ENCODE measurements at places on chromosomes 7 and 10. TPM values are rescaled to one million over a fixed set of nuclear protein-coding genes. Genes with fewer than 3 reads are reported as not detected.

The TAS2R3 gene
- total RNA-seq = 0.43 TPM

The LRRD1 gene
- not detected for total RNA-seq

The DUS4L gene
- total RNA-seq = 7.7 TPM

The SPDYE11 gene
- total RNA-seq = not detected

The NACAD gene
- total RNA-seq = 6.0 TPM

The ITPRID1 gene
- total RNA-seq = not detected

- no peak for DNase-seq
Observed at GRCh38 chr7:7922684-7923385, 45.8 kb upstream of the GLCCI1 start.

DNA sequence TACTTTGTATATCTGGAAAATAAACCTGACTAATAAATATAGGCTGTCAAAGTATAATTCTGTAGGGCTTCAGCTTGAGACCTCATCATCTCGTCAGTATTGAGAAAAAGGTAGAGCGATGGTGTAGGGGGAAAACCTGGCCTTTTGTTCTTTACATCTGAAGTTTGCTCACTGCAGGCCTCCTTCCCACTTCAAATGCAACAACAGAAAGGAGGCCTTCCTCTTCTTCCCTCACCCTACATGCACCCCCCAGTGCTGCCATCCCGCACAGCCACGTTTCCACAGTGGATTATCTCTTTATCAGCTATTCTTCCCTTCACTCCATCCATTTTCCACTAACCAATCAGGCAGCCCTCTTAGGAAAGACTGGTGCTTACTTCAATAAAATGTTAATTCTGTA is 112.3 kb downstream of the VTI1A start:
- no peak for DNase-seq

DNA sequence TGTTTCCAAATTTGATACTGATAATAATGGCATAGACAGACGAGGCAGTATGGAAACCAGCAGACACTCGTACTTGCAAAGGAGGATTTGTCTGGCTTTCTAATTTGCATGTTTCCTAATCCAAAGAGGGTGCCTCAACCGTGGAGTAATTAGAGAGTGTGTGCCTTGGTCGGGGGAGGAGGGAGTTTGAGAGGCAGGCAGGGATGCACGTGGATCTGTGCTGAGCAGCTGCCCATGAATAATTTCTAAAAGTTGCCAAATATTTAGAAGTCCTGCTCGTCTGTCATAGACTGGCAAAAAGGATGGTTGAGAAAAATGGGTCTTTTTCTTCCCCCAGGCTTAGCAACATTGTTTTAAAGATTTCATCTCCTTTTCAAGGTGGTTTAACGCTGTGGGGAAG is 69.4 kb downstream of the PTPRE start:
- no peak for DNase-seq

DNA sequence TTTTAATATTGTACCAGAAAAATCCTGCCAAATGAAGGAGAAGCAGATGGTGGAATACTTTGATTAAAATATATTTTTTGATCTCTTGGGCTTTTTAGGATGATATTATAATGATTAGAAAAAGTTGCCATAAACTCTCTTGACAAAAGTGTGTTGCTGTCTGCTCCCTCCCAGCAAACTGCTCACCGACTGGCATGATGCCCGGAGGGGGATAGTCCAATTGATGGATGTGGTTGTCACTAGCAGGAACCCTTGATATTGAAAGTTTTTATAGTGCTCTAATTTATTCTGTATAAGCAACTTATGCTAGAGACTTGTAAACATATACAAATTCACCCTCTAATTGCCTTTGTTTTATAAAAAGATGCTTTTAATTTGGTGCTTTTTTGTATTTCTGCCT is 114.0 kb downstream of the DNAH11 start:
- no peak for DNase-seq

GRCh38 chr10:62424026-62424425 is 49.9 kb downstream of the ZNF365 start:
- DNase-seq = no peak

GRCh38 chr10:70578371-70578947 is 24.1 kb downstream of the PRF1 start:
- no peak for DNase-seq

DNA sequence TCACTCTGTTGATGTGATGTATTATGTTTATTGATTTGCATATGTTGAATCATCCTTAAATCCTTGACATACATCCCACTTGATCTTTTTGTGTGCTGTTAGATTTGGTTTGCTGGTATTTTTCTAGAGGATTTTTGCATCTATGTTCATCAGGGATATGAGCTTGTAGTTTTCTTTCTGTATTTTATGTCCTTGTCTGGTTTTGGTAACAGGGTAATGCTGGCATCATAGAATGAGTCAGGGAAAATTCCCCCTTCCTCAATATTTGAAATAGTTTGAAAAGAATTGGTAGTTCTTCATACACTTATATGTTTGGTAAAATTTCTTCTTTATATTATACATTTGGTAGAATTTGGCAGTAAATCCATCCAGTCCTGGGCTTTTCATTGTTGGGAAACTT is 89.4 kb upstream of the SLC13A1 start:
- DNase-seq = no peak

- peak; percentile 66 for DNase-seq
Observed at GRCh38 chr7:106598663-106599342, 62.2 kb downstream of the CCDC71L start.

- no peak for DNase-seq
Observed at GRCh38 chr7:91776171-91776570, 104.3 kb downstream of the MTERF1 start.
